AG10803 (cell line): ENCODE measurements at places on chromosomes 5 and 9.

DNA sequence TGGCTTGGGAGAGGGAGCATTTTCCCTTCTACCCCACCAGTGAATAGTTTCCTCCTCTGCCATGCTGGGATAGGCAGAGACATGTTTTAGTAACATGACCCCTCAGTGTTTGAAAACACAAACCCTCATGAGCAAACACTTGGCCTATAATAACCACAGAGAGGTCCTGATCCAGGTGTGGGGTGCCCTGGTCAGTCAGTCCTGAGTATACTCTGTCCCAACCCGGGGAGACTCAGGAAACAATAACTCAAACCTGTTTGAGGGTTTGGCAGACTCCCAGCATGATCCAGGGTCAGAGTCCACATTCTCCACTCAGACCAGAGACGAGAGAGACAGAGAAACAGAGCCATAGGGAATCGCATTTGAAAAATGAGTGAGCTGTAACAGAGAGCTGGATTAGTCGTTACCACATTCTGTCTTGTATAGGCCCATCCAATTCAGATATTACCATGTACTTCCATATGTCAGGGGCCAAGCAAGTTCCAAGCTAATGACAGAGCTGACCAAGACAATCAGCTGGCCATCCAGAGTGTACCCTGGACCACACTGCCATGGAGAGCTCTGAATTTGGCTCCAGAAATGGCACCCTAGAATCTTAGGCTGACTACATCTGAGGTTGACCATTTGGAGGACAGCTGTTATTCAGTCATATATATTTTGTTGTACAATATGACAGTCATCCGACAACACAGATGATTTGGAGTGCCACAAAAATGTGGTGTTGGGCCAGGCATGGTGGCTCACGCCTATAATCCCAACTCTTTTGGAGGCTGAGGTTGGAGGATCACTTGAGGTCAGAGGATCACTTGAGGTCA, 4.2 kb upstream of the CA9 start:
- DNase-seq, result no peak

DNA sequence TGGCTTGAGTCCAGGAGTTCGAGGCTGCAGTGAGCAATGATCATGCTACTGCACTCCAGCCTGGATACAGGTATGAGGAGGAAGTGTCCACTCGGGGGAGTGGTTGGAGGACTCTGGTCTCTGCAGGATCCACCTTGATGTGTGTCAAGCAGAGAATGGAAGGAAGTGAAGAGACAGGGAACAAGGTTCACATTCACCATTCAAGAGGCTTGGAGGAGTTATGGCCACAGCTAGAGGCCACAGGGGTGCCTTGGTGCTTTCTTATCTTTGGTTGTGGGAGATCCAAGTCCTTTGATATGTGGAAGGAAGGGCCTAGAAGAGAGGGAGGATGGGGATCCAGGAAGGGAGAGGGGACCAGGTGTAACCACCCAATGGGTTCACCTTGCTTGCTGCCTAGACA, 5.4 kb upstream of the CERCAM start:
- DNase-seq, result no peak

- DNase-seq, result peak; percentile 98
Measured at GRCh38 chr9:4837261-4838188, 44.8 kb downstream of the RCL1 start.

- DNase-seq, result no peak
Measured at GRCh38 chr9:111980398-111980797, 83.8 kb downstream of the UGCG start.

DNA sequence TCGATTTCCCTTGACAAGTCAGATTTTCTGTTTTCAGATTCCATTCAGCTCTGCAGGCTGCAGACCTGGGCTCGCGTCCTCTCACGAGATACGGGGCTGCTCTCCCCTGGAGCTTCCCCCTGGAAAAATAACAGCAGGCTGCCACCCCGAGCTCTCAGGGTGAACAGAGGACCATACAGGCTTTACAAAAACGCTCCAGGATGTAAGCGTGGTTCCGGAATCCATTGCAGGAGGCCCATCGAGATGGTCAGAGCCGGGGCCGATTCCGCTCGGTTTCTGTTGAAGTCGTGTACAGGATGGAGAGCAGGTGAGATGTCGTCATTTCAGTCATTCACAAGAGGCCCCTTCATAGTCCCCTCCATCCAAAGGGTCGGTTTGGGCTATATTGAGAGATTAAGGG, 297.7 kb upstream of the IRX4 start:
- no peak for DNase-seq

DNA sequence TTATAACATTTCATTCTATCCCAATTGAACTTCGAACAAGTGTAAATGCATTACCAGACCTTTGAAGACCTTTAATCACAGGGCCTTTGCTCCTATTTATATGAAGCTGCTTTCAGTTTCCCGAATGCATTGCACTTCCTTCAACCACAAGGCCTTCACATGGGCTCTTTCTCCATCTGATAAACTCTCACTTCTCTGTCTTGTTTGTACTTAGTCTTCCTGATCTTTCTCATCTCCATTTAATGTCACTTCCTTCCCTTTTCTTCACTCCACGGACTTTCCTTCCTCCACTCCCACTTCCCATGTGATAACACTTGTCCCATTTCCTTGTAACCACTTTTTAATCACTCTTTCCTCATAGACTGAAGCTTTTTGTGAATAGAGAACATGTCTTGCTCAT, 74.3 kb upstream of the TNC start:
- no peak for DNase-seq

- DNase-seq, result peak; percentile 95
Measured at GRCh38 chr5:95858023-95858461, 35.5 kb upstream of the GLRX start.

- DNase-seq, result no peak
Measured at GRCh38 chr5:9409413-9409960, 136.4 kb downstream of the SEMA5A start.

GRCh38 chr5:39371367-39371635, 7.0 kb upstream of the C9 start:
- DNase-seq, result no peak

- no peak for DNase-seq
Measured at GRCh38 chr9:91958174-91958573, 8.1 kb upstream of the ROR2 start.

DNA sequence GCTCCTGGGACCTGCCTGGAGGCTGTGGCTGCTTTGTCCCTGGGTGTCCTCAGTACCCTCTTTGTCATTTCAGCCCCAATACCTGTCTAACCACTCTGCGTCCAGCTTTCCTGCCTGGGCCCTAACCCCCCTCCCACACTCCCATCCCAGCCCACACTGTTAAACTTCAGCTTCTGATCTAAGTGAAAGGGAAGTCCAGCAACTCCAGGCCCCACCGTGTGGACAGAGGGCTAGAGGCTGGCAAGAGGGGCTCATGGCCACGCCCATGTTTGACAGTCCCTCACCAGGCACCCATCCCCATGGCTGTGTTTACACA, 56.3 kb downstream of the SEMA4D start:
- DNase-seq, result no peak

DNA sequence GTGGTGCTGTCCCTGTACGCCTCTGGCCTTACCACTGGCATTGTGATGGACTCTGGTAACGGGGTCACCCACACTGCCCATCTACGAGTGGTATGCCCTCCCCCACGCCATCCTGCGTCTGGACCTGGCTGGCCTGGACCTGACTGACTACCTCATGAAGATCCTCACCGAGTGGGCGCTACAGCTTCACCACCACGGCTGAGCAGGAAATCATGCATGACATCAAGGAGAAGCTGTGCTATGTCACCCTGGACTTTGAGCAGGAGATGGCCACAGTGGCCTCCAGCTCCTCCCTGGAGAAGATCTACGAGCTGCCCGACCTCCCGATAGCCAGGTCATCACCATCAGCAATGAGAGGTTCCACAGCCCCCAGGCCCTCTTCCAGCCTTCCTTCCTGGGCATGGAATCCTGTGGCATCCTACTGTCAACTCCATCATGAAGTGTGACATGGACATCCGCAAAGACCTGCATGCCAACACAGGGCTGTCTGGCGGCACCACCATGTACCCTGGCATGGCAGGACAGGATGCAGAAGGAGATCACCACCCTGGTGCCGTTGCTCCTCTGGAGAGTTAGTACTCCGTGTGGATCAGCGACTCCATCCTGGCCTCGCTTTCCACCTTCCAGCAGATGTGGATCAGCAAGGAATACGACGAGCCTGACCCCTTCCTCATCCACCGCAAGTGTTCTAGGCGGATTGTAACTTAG, 434.2 kb upstream of the RGMB start:
- no peak for DNase-seq

- no peak for DNase-seq
Measured at GRCh38 chr5:137283801-137284200, 215.3 kb downstream of the SPOCK1 start.

DNA sequence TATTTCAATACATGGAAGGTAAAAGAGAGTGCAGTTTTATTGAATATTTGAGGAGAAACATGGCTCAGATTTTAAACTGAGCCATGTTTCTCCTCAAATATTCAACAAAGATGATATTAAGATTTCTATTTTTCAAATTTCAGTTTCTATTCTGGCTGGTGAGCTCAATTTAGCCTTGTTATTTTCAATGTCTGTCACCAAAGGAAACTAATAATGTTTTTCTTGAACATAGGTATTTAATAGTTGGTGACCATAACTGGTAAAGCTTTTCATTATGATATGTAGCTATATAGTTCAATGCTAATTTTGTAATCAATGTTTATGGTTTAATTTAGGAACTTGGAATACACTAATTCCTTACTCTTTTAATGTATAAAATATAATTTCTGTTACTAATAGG, 177.4 kb downstream of the FER start:
- no peak for DNase-seq

DNA sequence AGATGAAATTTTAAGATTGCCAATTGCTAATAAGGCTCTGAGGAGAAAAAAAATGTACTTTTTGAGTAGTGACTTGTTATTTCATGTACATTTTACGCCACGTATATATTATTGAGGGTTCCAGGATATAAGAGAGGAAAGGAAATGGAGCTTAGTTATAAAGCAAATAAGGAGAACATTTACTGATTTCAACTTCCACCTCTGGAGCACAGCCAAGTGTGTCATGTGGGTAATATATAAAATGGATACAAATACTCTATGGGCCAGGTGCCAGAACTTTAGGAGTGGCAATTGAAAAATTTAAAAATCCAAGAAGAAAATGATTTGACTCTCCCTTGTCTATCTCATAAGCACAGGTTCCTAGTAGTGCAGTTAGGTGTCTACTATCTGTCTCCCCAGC, 45.0 kb upstream of the VLDLR start:
- no peak for DNase-seq

DNA sequence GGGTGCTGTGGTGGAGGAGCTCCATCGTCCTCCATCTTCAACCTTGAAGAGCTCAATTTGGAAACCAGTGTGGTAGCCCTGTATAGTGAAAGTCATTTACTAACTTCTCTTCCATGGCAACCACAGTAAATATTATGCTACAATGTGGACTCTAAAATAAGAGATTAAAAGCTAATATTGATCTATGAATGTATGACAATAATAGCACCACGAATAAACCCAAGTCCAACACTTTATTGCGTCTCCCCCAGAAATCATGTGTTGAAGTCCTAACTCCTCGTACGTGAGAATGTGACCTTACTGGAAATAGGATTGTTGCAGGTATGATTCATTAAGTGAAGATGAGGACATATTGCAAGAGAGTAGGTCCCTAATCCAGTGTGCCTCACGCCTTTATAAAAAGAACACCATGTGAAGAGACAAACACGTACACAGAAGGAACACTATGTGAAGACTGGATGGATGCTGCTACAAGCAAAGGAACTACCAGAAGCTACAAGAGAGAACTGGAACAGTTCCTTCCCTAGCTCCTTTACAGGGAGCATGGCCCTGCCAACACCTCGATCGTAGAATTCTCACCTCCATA, 276.2 kb downstream of the PDE4D start:
- no peak for DNase-seq

- peak; percentile 82 for DNase-seq
Measured at GRCh38 chr5:31362931-31363568, 168.8 kb downstream of the DROSHA start.

DNA sequence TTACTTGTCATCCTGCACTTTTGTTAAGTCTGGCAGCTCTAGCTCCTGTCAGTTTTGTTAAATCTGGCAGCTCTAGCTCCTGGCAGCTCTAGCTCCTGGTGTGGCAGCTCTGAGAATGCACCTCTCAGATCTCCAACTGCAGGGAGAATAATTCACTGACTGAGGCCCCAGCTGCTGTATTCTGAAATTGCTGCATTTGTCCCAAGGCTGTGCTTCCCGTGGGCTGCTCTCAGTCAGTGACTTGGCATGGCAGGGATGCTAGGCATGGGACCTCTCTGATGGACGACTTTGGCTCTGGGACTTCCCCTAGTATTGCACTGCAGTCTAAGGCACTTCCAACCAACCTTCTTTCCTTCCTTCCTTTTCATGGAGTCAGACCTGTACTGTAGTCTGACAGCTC, 475.7 kb downstream of the CCDC171 start:
- peak; percentile 58 for DNase-seq

GRCh38 chr9:14405176-14405706, 91.3 kb upstream of the NFIB start:
- no peak for DNase-seq

DNA sequence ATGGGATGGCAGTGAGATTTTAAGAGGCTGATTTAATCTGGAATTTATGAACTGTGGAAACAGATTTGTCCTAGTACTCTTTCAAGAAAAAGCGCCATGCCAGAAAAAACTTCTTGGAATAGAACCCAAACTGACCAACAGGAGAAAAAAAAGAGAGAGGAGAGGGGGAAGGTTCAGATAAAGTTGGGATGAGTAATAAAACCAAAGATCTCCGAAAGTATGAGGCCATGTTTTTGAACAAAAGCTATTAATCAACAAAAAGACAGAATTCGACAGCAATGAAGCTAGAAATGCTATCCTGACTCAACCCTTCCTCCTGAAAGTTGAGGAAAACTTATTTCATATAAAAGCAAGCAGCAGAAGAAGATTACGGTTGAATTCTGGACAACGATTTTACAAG, 135.5 kb downstream of the CEMIP2 start:
- DNase-seq, result no peak

DNA sequence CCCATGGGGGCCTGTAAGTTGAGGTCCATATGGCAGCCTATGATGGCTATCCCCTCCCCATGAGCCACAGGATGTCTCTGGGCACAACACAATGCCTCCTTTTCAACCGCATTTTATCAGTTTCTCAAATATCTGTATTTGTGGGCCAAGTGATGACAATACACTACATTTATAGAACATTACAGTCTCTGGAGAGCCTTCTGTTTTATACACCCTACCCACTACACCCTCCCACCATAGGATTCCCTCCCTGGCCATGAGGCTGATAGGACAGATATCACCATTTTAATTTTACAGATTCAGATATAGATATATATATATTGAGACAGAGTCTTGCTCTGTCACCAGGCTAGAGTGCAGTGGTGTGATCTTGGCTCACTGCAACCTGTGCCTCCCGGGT, 236.8 kb downstream of the ENC1 start:
- DNase-seq, result no peak

DNA sequence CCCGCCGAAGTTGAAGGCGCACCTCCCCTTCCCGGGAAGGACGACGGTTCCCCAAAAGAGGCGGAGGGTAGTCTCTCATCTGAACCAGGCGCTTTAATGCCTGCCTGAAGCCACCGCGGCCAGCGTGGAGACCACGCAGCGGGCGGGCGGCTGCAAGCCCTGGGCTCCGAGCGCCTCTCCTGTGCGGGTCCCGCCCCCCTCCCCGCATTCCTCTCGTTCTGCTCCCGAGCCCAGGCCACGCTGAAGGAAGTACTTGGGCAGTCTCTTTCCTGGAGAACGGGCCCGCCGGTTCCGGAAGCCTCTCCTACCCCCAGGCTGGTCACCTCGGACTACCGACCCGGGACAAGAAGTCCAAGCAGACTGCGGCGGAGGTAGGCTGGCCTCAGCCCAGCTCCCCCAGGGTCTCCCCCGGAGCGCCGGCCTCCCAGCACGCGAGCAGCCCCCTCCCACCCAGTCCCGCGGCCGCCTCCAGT, 571 bp downstream of the PPIC start:
- DNase-seq, result peak; percentile 44

GRCh38 chr9:127218818-127219217, 45.8 kb upstream of the GARNL3 start:
- DNase-seq, result no peak
